Smooth muscle cell of the pulmonary artery (primary cell): ENCODE measurements at places on chromosomes 5 and 9. TPM values are rescaled to one million over a fixed set of nuclear protein-coding genes. Genes with fewer than 3 reads are reported as not detected.

Gene CDH9
- total RNA-seq = not detected in 2 replicates

Gene SPINK6
- not detected in 2 replicates for total RNA-seq

Gene PCDHGA8
- total RNA-seq = 4.0 and 4.3 TPM in 2 replicates

Gene FABP6
- total RNA-seq = not detected in 2 replicates

Gene GNA14
- 1.6 and 6.3 TPM in 2 replicates for total RNA-seq

Gene LMX1B
- total RNA-seq = under 0.01 TPM in 1 of 2 replicates, not detected in the other

Gene PLAC8L1
- total RNA-seq = 0.20 and 0.52 TPM in 2 replicates

Gene LVRN
- 0.20 and 0.36 TPM in 2 replicates for total RNA-seq

Gene MEIKIN
- total RNA-seq = not detected in 2 replicates

Gene OTULINL
- 0.46 and 1.0 TPM in 2 replicates for total RNA-seq

Gene TICAM2
- total RNA-seq = 4.3 and 4.8 TPM in 2 replicates

Gene LCN6
- total RNA-seq = not detected in 2 replicates

Gene IFNE
- 10.4 and 30.1 TPM in 2 replicates for total RNA-seq

Gene FOXD4L6
- total RNA-seq = 0.13 and 0.17 TPM in 2 replicates

Gene MAMDC2
- total RNA-seq = 4.7 and 8.6 TPM in 2 replicates

Gene SLC6A3
- total RNA-seq = not detected in 2 replicates

Gene CDX1
- total RNA-seq = 0.17 and 0.91 TPM in 2 replicates

Gene CER1
- total RNA-seq = not detected in 2 replicates

Gene CRHBP
- total RNA-seq = 0.33 and 3.7 TPM in 2 replicates

Gene EDIL3
- total RNA-seq = 324 and 430 TPM in 2 replicates

Gene SPINK7
- total RNA-seq = not detected in 2 replicates

Gene MSMP
- total RNA-seq = 0.43 TPM in 1 of 2 replicates, not detected in the other

Gene NFIL3
- total RNA-seq = 16.1 and 29.3 TPM in 2 replicates

Gene AGPAT2
- total RNA-seq = 42.9 and 46.8 TPM in 2 replicates

Gene HARS2
- 23.7 and 28.0 TPM in 2 replicates for total RNA-seq

Gene TEX48
- total RNA-seq = not detected in 2 replicates

Gene POC5
- 7.0 and 8.4 TPM in 2 replicates for total RNA-seq

Gene EQTN
- not detected in 2 replicates for total RNA-seq

Gene SLC36A2
- total RNA-seq = not detected in 2 replicates

Gene GM2A
- total RNA-seq = 30.6 and 38.9 TPM in 2 replicates

Gene MAT2B
- 38.9 and 61.6 TPM in 2 replicates for total RNA-seq

Gene TMEM8B
- 7.0 and 8.5 TPM in 2 replicates for total RNA-seq

Gene GRM6
- total RNA-seq = not detected in 2 replicates

Gene C9orf153
- 0.98 and 0.99 TPM in 2 replicates for total RNA-seq

Gene GABRP
- not detected in 2 replicates for total RNA-seq

Gene PPP3R2
- total RNA-seq = not detected in 2 replicates

Gene KCNIP1
- not detected in 2 replicates for total RNA-seq

Gene LCN1
- 0.20 and 0.43 TPM in 2 replicates for total RNA-seq

Gene PPP1R26
- 13.4 and 15.6 TPM in 2 replicates for total RNA-seq

Gene FKBP15
- 21.7 and 24.9 TPM in 2 replicates for total RNA-seq

Gene SNX30
- 13.3 and 18.3 TPM in 2 replicates for total RNA-seq

Gene BHMT2
- 3.1 and 6.4 TPM in 2 replicates for total RNA-seq
